HS-5 (cell line): ENCODE measurements at places on chromosomes 11 and 22.

GRCh38 chr11:103528046-103528445 lies 418.8 kb downstream of the DYNC2H1 start:
- DNase-seq = no peak

GRCh38 chr11:116581349-116581748 lies 191.4 kb downstream of the BUD13 start:
- no peak for DNase-seq

DNA sequence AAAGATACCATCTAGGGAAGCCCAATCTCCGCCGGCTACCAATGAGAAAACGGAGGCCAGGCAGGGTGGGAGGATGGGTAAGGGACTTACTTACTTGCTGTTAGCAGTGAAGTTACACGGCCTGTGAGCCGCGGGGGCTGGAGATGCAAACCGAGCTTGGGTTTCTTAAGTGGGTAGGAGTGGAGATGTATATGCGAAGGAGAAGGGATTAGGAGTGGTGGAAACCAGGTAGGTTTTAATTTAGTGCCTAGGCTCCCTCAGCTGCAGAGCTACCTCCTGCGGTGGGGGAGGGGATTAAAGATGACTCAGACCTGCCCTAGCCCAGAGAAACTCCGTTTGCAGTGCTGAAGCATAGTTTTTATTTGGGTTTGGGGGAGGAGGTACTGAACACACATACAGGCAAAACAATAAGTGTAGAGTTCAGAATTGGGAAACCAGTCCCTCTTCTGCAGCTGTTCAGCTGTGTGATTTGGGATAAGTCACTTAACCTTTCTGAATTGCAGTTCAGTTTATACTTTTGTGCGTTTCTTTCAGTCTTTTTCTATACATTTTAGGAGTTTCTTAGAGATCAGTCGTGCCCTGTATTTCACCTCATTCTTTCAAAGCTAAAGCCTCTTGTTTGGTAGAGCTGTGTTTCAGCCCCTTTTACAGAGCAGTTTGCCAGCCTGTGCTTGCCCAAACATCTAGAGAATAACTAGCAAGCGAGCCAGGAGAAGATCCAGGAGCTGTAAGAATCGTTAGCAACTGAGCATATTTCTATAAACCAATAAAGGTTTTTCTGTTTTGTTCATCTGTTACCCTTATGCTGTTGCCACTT lies 596 bp upstream of the TNRC6B start:
- DNase-seq = no peak

- DNase-seq = no peak
Measured at GRCh38 chr11:87369888-87370287, 332.2 kb downstream of the TMEM135 start.

DNA sequence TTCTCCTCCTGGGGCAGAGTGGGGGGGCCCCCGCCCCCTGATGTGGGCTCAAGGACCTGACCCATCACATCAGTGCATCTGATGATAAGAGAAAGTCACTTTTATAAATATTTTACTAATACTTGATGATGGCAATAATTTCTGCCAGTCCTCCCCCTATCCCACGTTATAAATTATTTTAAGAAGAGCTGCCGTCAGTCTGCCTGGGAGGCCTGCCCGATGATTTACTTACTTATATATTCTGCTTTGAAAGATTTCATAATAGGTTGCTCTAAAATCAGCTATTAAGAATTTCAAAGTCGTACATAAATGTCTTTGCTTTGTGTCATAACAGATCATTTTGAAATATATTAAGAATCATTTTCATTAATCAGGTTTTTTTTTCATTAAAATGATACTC lies 58.8 kb downstream of the MYO18B start:
- DNase-seq = no peak

- no peak for DNase-seq
Measured at GRCh38 chr22:25419247-25420113, 145.0 kb upstream of the GRK3 start.

DNA sequence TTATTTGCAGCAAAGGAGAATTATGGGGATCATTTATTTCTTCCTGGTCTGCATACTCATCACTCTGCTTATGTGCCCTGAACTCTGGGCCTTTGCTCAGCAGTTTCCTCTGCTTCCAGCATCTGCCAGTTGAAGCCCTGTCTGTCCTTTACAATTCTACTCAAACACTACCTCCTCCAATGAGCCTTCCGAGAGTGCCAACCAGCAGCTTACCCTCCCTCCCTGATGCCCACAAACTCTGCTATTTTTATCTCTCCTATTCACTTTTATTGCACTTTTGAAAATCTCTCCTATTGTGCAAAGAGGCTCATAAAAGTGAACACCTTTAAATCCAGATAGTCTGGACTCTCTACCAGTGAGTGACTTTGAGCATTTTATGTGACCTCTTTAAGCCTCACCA lies 3.6 kb upstream of the ME3 start:
- DNase-seq = no peak

- no peak for DNase-seq
Measured at GRCh38 chr11:126925321-126926093, 75.1 kb downstream of the KIRREL3 start.

- no peak for DNase-seq
Measured at GRCh38 chr11:119728211-119728626, 781 bp downstream of the NECTIN1 start.

DNA sequence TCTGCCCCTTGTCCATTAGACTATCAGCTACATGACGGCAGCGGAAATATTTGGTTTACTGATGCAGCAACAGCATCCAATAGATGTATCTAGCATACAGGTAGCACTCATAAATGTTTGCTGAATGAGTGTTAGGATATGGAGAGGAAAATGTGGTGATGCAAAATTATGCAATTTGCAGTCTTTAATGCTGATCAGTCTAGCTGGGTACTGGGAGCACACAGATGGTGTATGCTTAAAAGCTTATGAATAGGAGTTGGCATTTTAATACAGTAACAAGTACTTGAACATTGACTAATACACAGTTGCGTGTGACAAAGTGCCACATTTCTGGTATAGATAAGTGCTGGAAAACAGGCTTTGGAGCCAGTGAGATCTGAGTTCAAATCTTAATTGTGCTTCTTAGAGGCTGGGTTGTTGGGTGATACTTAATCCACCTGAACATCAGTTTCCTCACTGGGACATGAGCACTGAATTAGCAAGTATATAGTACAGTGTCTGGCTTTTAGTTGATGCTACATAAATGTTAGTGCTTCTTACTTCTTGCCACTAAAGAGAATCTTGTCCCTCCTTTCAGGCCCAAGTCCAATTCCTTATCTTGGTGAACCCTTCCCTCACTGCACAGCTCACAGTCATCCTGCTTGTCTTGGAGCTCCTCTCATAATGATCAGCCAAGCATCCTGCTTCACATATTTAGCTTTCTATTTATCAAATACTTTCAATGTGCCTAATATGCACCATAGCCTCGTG lies 99.6 kb downstream of the TIMP3 start:
- no peak for DNase-seq

GRCh38 chr11:70423523-70424505 lies 25.5 kb downstream of the CTTN start:
- DNase-seq = peak; percentile 26

GRCh38 chr11:95704865-95705264 lies 84.7 kb downstream of the FAM76B start:
- DNase-seq = no peak

GRCh38 chr22:42347281-42347824 lies 76.9 kb upstream of the TCF20 start:
- DNase-seq = no peak

DNA sequence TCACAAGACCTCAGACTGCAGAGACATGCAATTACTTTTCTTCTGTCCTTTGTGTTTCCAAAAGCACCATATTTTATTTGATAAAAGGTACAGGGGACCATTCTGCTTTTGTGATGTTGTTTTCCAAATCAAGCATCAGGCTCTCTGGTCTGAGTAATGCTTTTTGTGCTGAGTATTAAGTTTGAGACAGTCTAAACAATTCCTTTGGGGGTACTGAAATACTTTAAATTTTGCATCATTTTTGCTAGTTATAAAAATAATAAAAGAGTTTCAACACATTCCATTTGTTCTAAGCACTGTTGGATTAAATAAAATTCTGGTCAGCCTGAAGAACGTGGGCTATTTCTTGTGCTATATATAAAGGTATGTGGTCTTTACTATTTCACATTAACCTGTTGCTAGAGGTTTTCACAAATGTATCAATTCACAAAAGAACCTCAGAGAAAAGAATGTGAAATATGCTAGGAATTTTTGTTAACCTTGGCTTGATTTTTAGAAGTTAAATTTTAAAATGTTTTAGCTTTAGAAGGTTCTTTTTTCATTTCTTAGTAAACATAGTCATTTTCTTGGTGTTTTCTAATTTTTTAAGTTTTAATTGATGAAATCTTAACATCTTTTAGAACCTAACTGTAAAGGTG lies 61.6 kb downstream of the C22orf31 start:
- no peak for DNase-seq

- DNase-seq = no peak
Measured at GRCh38 chr11:121576531-121576930, 123.8 kb upstream of the SORL1-AS1 start.

- DNase-seq = no peak
Measured at GRCh38 chr22:38623351-38623750, 32.8 kb downstream of the FAM227A start.

DNA sequence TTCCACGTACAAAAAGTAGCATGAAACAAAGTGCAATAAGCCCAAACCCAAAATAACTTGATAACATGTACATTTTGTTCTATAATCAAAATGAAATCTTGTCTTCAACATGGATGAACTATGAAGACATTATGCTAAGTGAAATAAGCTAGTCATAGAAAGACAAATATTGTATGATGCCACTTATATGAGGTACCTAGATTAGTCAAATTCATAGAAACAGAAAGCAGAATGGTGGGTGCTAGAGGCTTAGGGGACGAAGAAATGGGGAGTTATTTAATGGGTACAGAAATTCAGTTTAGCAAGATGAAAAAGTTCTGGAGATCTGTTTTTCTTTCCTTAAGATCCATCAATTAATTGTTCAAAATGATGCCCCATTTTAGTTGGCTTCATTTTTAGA lies 7.5 kb downstream of the PGM2L1 start:
- DNase-seq = no peak

GRCh38 chr22:32142600-32142999 lies 16.5 kb downstream of the C22orf42 start:
- no peak for DNase-seq

- DNase-seq = no peak
Measured at GRCh38 chr11:35272391-35272902, 133.5 kb downstream of the CD44 start.

DNA sequence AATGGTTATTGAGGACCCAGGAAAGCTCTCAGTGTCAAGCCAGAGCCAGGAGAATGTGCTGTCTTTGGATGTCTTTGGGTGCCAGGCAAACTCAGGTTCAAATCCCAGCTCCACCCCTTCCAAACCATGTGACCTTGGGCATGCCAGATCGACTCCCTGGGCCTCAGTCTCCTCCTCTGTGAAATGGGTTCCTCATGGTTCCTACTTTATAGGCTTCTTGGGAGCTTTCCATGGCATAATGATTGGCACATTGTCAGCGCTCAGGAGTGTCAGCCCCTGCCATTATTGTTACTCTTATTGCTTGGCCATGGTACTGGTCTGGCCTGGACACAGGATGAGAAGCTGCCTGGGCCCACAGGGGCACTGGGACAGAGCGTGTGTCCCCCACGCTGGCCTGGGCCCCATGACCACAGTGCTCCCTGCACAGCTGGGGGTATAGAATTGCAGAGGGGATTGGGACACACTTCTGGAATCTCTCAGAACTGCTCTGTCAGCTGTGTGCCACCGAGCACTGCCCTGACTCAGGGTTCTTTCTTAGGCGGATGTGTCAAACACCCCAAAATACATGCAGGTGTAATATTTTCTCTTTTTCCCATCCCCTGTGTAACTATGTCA lies 37.6 kb upstream of the CRYBB3 start:
- no peak for DNase-seq

- no peak for DNase-seq
Measured at GRCh38 chr11:116918925-116919655, 81.7 kb upstream of the APOA1 start.

- DNase-seq = no peak
Measured at GRCh38 chr11:100576718-100577021, 110.4 kb upstream of the ARHGAP42 start.

DNA sequence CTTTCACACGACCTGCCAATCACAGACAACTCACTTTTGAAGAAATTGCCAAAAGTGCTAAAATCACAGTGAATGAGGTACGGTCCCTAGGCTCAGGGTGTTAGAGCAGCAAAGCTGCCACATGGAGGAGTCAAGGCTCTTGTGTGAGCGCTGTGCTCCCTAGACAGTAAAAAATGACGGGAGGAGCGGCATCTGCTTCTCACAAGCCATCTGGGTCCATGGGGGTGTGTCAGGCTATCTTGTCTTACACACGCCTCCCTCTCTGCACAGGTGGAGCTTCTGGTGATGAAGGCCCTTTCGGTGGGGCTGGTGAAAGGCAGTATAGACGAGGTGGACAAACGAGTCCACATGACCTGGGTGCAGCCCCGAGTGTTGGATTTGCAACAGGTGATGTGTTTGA lies 14.8 kb downstream of the PSMD13 start:
- DNase-seq = no peak

- no peak for DNase-seq
Measured at GRCh38 chr11:114060392-114061047, 1.0 kb downstream of the ZBTB16 start.

GRCh38 chr11:122207921-122208764 lies 92.1 kb upstream of the BLID start:
- no peak for DNase-seq

DNA sequence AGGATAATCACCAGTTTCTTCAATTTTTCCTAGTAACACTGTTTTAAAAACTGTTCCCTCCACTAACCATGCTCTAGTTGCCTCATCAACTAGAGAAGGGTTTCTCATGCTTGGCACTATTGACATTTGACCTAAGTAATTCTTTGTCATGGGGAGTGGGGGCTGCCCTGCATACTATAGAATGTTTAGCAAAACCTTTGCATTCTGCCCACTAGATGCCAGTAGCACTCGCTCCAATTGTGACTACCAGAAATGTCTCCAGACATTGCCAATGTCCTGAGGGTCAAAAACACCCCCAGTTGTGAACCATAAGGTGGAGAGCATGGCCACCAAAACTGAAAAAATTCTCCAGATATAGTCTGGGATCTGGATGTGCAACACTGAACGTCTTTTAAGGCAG lies 27.6 kb upstream of the BMAL1 start:
- DNase-seq = peak; percentile 6

DNA sequence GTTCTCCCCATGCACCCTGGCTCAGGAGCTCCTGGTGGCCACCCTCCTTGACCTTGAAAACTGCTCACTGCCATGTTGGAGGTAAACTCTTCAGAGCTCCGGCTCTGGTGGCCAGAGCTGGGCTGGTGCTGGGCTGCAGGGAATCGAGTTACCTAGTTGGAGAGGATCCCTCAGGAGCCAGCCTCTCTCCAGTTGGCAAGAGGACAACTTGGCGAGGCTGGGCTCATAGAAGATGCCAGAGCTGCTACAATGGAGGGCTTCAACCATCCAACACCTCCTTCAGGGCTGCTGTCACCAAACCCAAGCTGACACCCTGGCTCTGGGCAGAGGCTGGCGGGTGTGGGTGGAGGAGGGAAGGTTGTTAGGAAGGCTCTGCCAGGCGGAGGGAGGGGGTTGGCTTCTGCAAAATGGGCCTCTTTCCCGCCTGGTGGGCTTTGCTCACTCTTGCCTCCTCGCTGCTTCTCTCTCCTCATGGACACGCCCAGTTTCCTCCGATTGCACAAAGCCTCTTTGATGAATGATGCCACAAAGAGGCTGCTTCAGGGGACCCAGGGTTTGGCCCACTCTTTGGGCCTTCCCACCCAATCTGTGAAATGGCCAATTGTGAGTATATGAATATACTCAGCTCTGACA lies 53.1 kb downstream of the THAP12 start:
- no peak for DNase-seq
